ENCODE measurements at places on chromosomes 5 and 9. TPM values are rescaled to one million over a fixed set of nuclear protein-coding genes. Genes with fewer than 3 reads are reported as not detected.

SPRY4 gene
- 2.5 TPM for total RNA-seq

MYMK gene
- total RNA-seq = not detected

SPINK1 gene
- total RNA-seq = not detected

STPG3 gene
- 0.66 TPM for total RNA-seq

SLC34A3 gene
- total RNA-seq = under 0.01 TPM

LURAP1L gene
- 63.7 TPM for total RNA-seq

OSMR gene
- 73.0 TPM for total RNA-seq

C8G gene
- not detected for total RNA-seq

ROPN1L gene
- total RNA-seq = 0.29 TPM

TSSK1B gene
- total RNA-seq = 0.15 TPM

ABCA2 gene
- total RNA-seq = 22.1 TPM

QRFP gene
- not detected for total RNA-seq

TAF11L10 gene
- not detected for total RNA-seq

NDUFS4 gene
- total RNA-seq = 151 TPM

SPTLC1 gene
- 147 TPM for total RNA-seq

NDUFAF2 gene
- 20.7 TPM for total RNA-seq

RNF180 gene
- 2.0 TPM for total RNA-seq

KDM3B gene
- 55.0 TPM for total RNA-seq

LMAN2 gene
- 418 TPM for total RNA-seq

MOB3B gene
- total RNA-seq = 0.15 TPM

NRG2 gene
- total RNA-seq = 0.73 TPM

NMRK1 gene
- total RNA-seq = 15.1 TPM

ADRA1B gene
- total RNA-seq = not detected
